ENCODE measurements at places on chromosomes 6 and 20. TPM values are rescaled to one million over a fixed set of nuclear protein-coding genes. Genes with fewer than 3 reads are reported as not detected.

E2F1 gene
- total RNA-seq, result 2.3 TPM

DNA sequence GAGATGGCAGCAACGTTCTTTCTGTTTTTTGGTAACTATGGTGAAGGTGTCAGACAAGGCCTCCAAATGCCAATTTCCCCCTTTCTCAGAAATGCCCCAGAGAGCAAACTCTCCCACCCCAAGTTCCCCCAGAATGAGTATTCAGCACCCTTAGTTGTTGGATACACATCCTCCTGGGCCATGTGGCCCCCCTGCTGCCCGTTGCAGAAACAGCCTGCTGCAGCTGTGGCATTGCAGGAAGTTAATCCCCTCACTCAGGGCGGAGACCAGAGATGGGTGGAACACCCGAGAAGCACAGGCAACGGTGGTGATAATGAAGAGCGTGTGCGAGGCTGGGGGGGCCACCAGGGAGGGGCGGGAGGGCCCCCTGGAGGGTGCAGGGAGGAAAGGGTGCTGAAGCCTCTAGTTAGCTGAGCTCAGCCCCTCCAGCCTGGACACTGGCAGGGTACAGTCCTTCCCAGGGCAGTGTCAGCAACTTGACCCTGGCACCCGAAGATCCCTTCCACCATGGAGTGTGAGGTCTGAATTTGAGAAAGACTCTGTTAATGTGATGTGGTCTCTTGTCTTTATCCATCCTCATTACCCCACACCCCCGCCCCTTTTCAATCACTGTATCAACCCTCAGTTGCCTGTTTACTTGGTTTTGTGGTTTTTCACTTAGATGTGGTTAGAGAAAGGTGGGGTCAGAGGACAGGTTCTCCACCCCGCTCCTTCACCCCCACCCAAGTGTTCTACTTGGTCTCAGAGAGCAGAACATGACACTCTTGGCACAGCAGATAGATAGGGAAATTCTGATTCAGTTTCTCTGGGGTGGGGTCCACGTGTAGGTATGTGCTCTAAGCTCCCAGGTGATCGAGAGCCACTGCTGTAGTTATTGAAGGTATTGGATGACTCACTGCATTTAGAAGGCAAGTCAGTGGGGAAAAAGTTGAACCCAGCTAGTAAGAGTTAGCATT is 208.8 kb upstream of the SUPT3H start:
- no peak for DNase-seq

- DNase-seq, result no peak
Measured at GRCh38 chr6:168247443-168248147, 72.0 kb downstream of the DACT2 start.

KCNK15 gene
- total RNA-seq, result 3.1 TPM

PRL gene
- total RNA-seq, result 0.58 TPM

ARMC2 gene
- total RNA-seq, result 10.0 TPM

SSTR4 gene
- total RNA-seq, result not detected

ATP6V1G2 gene
- 1.1 TPM for total RNA-seq

GRCh38 chr6:3305831-3306230 is 47.1 kb downstream of the PSMG4 start:
- peak; percentile 30 for DNase-seq

GRCh38 chr6:152161501-152161900 is 354.0 kb downstream of the ESR1 start:
- no peak for DNase-seq

DNA sequence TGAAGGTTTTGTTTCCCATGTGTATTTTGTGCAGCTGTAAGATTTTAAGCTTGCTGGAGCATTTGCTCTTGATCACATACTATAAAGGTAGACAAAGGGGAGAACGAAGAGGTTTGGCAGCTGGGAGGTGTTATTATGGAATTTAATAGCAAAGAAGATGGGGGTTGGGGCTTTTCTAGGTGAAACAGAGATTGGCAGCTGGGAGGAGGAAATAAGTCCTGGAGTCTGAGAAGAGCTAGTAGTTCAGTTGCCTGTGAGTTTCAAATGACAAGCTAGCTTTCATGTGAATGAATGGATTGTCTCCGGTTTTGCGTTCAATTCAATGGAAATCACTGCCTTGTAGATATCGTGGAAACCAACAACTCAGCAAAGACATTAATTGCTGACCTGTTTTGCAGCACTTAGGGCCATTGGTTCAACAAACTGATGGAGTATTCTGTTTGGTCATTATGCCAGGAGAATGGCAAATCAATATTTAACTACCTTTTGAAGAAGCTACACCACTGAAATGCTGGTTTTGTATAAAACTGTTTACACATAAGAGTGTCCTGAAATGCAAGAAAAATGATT is 38.1 kb upstream of the FLRT3 start:
- no peak for DNase-seq

All from mesenteric fat pad (tissue), 1 donor.